ENCODE measurements at places on chromosomes 7 and 10. TPM values are rescaled to one million over a fixed set of nuclear protein-coding genes. Genes with fewer than 3 reads are reported as not detected.

Gene PLEKHS1
- 28.2 TPM for total RNA-seq

Gene ANLN
- total RNA-seq: 0.64 TPM

DNA sequence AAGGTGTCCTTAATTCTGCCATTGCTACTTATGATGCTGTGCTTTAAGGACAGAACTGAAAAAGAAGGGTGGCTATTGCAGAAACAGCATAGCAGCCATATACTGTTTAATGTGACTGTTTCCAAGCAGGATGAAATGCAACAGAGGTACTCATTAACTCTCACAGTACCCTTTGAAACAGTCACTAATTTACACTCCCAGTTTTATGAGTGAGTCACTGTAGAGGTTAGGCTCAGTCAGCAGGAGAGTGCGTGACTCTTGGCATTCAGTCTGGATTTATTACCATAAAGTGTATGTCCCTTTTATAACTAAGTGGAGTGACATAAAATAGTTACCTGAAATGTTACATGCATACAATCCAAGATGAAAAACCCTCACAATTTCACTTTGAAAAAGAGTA lies 27.7 kb downstream of the ALDH18A1 start:
- DNase-seq: no peak

GRCh38 chr10:71188201-71188600 lies 24.2 kb upstream of the UNC5B start:
- no peak for DNase-seq

DNA sequence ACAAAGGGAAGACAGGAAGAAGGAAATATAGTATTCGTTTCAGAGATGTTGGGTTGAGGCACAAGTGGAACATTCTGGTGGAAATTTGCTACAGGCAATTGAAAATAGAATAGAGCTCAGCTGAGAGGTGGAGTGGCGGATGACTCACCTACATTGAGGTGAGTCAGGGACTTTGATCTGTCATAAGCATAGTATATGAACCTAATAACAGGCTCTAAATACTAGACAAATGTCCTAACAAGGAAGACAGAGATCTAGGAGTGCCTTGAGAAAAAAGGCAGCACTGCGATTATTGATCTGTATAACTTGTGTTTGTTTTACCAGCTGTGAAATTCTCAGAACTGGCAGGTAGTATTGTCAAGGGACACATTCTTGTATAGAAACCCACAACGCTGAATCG lies 907 bp upstream of the IFRD1 start:
- no peak for DNase-seq

- DNase-seq: no peak
Observed at GRCh38 chr7:154918266-154918665, 84.7 kb downstream of the PAXIP1 start.

Gene COL28A1
- 3.8 TPM for total RNA-seq

- DNase-seq: no peak
Observed at GRCh38 chr7:29397398-29397797, 166.2 kb upstream of the PRR15 start.

- no peak for DNase-seq
Observed at GRCh38 chr10:112826018-112826697, 123.9 kb upstream of the TCF7L2 start.

GRCh38 chr7:14748461-14748860 lies 154.1 kb downstream of the DGKB start:
- DNase-seq: no peak

DNA sequence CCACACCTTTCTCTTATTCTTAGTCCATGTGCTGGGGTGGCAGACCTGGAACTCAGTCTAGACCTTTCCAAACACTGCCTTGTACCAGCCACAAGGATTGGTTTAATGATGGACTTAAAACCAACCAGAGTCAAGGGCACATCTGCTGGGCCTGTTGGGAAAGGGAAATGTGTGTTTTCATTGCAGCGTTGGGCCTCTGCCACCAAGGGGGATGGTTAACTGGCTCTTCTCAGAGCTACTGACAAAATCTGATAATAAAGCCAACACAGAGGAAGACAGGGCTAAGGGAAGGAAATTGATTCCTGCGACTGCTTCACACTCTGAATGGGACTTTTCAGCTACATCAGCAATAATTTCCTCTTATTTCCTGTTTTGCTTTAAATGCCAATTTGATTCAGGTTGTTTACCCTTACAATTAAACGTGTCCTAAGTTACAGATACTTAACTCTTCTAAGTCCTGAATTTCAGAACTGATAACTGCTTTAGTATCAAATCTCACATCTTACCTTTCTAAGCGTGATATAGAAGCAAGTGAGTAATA lies 68.4 kb upstream of the MALRD1 start:
- no peak for DNase-seq

GRCh38 chr7:77536017-77536412 lies 1.1 kb upstream of the PTPN12 start:
- no peak for DNase-seq

GRCh38 chr7:90309872-90310271 lies 11.2 kb downstream of the FAM237B start:
- DNase-seq: no peak

Gene ADRA2A
- 29.4 TPM for total RNA-seq

DNA sequence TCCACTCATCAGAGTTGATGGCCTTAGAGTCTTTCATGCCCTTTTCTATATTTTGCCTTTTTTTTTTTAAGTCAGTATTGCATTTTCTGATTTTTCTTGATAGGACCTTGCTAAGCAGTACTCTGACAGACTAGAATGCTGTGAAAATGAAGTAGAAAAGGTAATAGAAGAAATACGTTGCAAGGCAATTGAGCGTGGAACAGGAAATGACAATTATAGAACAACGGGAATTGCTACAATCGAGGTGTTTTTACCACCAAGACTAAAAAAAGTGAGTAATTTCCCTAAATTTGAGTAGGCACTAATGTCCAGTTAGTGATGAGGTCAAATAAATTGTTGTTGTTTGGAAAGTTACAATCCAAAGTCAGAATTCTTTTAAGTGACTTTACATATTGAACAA lies 7.4 kb downstream of the NUB1 start:
- no peak for DNase-seq

DNA sequence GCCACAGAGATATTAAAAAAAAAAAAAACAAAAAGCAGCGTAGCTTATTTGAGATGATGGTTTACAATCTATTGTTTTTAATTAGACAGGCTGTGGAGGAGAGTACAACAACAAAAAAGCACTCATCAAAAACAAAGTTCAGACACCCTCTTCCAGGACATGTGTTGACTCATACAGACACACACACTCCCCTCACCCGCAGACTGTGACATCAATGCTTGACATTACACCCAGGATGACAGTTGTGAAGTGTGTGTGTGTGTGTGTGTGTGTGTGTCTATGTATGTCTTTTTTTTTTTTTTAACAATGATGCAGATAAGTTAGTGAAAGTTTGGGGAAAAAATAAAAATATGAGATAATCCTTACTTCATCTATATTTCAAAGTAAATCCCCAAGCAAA lies 303.6 kb downstream of the GPAM start:
- DNase-seq: no peak

DNA sequence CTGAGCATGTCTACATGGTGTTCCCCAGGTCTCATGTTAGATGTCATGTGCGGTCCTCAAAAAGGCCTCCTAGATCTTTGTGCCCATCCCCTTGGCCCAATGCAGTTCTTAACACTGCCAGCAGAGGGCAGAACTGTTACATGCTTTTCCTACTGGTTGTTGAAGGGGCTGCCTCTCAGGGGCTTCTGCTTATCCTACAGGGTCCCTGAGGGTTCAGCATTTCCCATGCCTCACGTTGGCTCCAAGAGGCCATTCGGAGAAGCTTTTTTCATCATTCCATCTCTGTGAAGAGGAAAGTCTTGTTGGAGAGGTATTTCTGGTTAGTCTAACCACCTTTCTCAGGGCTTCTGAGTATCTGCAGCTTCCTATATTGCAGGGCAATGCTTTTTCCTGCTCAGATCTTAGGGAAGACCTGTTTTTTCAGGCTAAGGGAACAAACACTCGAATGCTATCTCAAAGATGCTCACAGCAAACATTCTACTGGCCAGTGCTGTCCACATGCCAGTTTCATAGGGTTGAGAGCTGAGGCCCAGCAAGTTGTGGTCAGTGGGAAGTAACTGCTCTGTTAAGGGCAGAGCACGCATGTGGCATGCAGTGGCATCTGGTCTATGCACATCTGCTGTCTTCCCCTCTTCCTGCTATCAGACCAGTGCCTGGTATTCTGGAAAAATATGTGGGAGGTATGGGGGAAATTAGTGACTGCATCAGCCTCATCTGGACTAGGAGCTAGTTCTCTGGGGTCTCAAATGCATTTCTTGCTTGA lies 31.5 kb downstream of the MBL2 start:
- peak; percentile 12 for DNase-seq

DNA sequence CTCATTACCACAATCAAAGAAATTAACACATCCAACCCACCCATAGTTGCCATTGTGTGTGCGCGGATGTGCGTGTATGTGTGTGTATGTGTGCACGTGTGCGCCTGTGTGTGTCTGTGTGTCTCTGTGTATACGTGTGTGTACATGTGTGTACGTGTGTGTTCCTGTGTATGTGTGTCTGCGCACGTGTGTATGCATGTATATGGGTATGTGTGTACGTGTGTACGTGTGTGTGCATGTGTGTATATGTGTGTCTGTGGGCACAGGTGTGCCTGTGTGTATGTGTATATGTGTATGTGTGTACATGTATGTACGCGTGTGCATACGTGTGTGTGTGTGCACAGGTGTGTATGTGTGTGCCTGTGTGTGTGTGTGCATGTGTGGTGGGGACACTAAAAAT lies 48.9 kb downstream of the EGFR start:
- DNase-seq: no peak

- no peak for DNase-seq
Observed at GRCh38 chr7:153934629-153935028, 117.6 kb upstream of the DPP6 start.

DNA sequence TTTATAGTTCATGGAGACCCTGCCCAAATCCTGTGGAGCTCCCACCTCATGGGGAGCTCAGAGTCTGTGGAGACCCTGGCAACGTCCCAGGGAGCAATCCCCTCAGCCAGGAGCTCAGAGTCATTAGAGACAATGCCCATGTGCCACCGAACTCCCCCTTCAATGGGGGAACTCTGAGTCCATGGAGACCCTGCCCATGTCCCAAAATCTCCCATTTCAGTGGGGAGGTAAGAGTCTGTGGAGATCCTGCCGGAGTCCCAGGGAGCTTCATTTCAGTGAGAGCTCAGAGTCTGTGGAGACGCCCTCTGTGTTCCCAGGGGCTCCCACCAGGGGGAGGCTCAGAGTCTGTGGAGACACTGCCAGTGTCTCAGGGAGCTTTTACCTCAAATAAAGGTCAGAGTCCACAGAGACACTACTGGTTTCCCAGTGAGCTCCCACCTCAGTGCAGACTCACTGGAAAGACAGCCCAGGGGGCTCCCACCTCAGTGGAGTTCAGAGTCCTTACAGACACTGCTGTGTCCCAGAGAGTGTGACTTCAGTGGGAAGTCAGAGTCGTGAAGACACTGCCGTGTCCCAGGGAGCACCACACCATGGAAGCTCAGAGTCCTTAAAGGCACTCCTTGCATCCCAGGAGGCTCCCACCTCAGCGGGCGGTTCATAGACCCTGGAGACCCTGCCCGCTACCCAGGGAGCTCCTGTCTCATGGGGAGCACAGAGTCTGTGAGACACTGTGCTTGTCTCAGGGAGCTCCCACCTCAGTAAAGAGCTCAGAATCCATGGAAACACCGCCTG lies 5.0 kb downstream of the MYO1G start:
- peak; percentile 54 for DNase-seq

Gene NODAL
- total RNA-seq: not detected

DNA sequence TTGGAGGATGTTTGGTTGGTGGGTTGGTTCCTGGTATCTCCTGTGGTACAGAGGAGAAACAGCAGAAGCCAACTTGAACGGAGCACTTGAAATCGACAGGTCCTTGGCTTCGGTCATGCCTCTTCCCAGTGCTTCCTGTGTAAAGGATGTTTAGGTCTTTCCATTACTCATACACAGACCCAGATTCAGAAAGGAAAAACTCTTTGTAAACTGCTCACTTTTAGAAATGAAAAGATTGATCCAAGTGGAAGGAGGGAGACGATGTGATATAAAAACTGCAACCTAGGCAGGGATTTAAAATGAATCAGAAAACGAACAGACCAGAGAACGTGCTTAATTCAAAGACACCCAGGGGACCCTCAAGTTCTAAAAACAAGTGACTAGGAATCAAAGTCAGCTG lies 338.4 kb downstream of the GALNT17 start:
- no peak for DNase-seq

DNA sequence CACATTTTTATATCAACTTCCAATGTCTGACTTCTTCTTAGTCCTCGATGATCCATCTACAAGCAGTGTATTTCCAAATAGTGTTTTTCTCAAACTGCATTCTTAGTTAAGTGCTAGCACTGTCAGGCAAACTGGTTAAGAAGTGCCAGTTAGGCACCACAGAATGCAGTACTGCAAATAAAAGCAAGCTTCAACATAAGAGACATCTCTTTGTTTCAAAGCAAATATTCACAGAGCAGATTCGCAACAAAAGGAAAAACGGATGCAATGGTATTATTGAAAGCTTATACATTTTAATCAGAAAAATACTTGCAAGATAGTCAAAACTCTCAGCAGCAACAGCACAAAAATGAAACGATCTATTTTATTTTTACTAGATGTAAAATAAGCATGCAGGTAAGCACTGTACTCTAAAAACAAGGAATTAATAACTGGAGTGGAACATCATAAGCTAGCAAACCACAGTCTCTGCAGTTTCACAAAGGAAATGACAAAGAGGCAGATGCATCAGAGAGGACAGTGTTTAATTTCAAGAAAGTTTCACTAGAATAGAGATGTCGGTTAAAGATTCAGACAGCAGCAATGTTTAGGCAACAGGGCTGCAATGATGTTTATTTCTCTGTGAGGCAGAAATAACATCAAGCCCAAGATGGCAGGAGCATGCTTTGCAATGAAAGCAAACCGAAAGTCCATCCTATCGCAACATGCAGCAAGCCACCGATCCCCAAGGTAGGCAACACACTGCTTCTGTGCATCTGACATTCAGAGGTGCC lies 82.0 kb downstream of the FGFR2 start:
- no peak for DNase-seq

DNA sequence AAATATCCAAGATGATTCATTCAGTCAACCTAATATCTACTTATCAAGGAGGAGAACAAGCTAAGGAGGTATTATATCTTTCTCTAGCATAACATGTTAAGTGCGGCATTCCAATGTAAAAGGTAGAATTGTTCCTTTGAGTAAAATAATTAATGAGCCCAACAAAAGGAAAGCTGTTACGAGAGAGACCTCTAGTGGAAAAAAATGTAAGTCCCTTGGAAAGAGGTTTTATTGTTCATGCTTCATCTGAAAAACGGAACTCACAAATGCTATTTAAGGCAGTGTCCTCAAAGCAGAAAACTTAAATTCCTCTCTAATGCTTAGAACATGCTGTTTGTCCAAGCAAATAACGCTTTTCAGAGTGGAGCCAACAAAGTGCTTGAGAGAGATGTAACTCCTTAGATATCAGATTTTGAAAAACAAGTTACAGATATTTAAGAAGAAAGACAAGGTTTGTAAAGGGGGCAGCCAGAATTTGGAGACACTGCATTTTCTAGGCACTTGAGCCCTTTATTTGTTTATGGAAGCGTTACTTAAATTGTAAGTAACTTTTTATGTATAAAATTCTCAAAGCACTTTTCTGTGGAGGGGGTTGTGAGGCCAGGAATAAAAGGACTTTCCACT lies 119.9 kb downstream of the TFEC start:
- DNase-seq: no peak

All from pancreas (tissue), 10 donors.